Stomach (tissue), 19 donors: ENCODE measurements at places on chromosomes 16 and 17. TPM values are rescaled to one million over a fixed set of nuclear protein-coding genes. Genes with fewer than 3 reads are reported as not detected.

- DNase-seq = no peak
Observed at GRCh38 chr16:29000019-29000418, 15.2 kb downstream of the LAT start.

The C17orf113 gene
- polyA plus RNA-seq = 0.68 TPM

The LYRM9 gene
- polyA plus RNA-seq = 8.6 TPM

DNA sequence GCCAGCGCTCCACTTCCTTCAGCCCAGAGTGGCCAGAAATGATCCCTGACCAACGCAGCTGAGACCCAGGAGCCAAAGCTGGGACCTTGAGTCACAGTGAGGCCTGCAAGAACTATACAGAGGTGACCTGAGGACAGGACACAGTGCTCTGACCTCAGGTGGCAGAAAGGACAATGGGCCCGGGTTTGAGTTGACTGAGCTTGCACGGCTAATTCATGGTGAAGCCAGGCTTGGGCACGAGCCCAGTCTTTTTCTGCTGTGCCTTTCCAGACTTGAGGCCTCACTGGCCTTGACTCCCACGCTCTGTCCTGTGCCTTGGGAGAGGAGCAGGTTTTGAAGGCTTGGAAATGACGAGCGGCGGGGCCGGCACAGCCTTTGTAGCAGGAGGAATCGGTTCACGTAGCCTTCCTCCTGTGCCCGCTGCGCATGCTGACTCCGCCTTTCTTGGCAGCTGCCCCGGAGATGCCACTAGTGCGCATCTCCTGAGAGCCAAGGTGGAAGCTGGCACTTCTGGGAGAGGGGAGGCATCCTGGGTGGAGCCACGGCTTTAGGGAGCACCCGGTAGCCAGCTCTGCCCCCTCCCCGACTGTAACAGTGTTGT is 34.9 kb downstream of the NDEL1 start:
- DNase-seq = no peak

The KCNH6 gene
- 0.31 TPM for polyA plus RNA-seq

DNA sequence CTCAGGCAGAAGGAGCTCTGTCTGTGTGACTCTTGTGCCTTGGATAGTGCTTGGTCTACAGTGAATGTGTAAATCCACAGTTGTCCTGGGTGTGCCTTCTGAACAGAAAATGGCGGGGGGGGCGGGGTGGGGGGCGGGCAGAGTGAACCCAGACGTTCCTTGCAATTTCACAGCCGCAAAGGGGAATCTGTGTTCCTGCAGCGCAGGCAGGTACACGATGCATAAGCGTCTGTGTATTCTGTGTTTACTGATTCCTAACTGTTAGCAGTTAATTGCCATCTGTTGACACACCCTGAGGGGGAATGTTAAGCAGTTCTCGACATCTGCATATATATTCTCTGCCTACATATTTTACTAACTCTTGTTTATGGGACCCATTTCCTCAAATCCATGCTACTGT is 123.5 kb upstream of the ZFHX3 start:
- no peak for DNase-seq

The TXNL4B gene
- polyA plus RNA-seq = 6.4 TPM

The AHSP gene
- not detected for polyA plus RNA-seq

DNA sequence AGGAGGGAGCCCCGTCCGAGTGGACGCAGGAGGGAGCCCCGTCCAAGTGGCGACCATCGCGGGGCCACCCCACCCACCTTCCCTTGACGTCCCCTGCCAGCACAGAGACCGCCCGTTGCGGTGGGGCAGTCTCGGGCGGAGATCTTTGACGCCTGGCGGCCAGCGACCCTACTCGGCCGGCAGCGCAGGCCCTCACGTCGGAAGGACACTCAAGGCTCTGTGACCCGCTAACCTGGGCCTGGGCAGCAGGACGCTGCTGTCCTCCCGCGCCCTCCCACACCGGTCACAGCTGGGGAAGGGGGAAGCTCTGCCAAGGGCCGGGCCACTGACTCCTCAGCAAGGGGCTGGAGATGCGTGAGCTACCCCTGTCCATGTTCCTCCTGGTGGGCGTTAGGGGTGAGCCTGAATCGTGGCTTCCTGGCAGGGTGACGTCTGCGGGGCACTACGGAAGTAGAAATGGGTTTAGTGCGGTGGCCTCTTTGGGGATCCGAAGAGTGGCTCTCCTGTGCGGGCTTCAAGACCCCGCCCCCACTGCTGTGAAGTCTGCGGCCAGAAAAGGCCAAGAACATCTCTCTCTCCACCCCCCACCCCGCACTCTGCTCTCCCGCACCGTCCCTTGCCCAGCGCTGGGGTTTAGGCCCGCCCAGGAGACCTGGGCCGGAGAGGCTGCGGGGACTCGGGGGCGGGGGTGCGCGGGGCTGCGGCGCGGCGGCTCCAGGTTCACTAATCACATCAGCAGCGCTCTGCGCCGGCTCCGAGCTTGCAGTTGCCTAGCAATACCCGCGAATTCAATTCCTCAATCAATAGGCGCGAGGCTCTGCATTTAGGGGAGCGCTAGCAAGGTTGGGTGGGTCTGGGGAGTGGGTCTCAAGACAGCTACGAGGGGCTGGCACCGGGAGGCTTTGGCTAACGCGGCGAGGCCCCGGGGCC is 5.8 kb downstream of the CBX8 start:
- no peak for DNase-seq

The EMP2 gene
- polyA plus RNA-seq = 11.7 TPM

The GPRC5B gene
- polyA plus RNA-seq = 16.3 TPM

- DNase-seq = peak; percentile 67
Observed at GRCh38 chr17:29588562-29589411, 661 bp downstream of the GIT1 start.

GRCh38 chr17:43020789-43021740 is 1.1 kb downstream of the VAT1 start:
- DNase-seq = peak; percentile 86

DNA sequence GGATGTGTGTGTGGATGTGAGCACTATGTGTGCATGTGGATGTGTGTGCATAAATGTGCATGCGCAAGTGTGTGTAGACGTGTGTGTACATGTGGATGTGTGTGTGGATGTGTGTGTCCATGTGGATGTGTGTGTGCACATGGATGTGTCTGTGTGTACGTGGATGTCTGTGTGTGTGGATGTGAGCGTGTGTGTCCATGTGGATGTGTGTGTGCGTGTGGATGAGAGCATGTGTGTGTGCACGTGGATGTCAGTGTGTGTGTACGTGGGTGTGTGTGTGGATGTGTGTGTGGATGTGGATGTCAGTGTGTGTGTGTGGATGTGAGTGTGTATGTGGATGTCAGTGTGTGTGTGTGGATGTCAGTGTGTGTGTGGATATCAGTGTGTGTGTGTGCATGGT is 63.6 kb upstream of the DOC2B start:
- no peak for DNase-seq

GRCh38 chr16:1758923-1759322 is 12.4 kb downstream of the NME3 start:
- no peak for DNase-seq

The RCVRN gene
- not detected for polyA plus RNA-seq

The NLGN2 gene
- 1.8 TPM for polyA plus RNA-seq

DNA sequence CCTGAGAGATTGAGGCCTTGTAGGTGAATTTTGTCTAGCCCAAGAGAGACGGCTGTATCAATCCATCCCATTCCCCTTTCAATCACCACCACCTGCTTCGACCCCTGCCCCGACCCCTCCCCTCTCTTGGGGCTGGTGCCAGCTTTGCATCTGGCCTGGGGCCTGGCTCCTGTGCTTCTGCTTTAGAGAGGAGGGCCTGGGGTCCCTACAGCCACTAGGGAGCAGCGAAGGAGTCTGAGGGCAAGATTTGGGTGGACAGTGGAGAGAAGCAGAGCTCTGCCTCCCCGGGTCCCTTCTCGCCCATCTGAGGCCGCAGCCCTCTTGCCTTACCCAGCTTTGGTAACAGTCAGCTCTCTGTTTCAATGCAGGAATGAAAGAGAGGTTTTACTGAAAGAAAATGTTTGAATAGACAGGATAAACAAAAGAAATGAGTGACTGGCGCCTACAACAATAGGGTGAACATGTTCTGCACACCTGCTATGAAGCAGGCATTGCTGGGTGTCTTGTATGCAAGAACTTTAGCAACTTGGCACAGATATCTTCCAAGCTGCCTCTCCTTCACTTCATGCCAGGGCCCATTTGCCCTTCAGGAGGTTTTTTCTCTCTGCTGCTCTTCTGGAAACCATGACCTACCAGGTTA is 57.4 kb downstream of the SLC47A1 start:
- no peak for DNase-seq

GRCh38 chr17:57516290-57517230 is 228.5 kb downstream of the CCDC182 start:
- no peak for DNase-seq

The TBC1D3E gene
- polyA plus RNA-seq = not detected

- DNase-seq = no peak
Observed at GRCh38 chr16:65294165-65294564, 172.3 kb upstream of the CDH11 start.

GRCh38 chr17:49120166-49120565 is 12.4 kb upstream of the B4GALNT2 start:
- no peak for DNase-seq

The ABCC3 gene
- polyA plus RNA-seq = 23.9 TPM

- no peak for DNase-seq
Observed at GRCh38 chr17:48510381-48510760, 20.4 kb downstream of the HOXB1 start.

DNA sequence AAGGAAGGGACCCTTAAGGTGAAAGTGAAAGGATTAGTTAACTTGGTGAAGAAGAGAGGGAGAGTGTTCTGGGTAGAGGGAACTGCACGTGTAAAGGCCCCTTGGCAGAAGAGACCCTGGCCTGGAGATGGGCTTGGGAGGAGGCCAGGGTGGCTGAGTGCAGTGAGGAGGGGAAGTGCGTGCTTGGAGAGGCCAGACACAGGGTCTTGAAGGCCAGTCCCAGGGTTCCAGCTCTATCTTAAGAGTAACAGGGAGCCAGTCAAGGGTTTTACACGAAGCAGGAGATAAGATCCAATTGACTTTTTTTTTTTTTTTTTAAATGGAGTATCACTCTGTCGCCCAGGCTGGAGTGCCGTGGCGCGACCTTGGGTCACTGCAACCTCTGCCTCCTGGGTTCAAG is 15.2 kb upstream of the DOK4 start:
- DNase-seq = no peak

- DNase-seq = no peak
Observed at GRCh38 chr16:46937536-46937935, 35.9 kb downstream of the DNAJA2 start.

- DNase-seq = peak; percentile 77
Observed at GRCh38 chr16:3023415-3023668, 400 bp downstream of the HCFC1R1 start.

DNA sequence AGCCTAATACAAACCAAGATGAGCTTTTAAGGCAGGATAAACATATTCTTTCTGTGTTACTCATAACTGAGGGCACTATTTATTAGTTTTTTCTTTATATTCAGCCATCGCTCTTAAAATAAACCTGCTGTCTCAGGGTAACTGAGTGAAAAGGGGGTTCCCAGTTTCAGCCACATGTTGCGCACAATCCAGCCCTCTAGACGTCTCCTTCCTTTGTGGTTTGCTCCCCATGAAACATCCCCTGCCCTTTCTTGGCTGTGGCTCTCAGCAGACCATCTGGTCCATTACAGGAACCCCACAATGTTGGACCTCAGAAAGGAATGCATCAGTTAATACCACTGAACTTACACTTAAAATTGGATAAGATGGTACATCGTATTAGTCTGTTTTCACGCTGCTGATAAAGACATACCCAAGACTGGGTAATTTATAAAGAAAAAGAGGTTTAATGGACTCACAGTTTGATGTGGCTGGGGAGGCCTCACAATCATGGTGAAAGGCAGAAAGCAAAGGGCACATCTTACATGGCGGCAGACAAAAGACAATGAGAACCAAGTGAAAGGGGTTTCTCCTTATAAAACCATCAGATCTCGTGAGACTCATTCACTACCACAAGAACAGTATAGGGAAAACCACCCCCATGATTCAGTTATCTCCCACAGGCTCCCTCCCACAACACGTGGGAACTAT is 12.6 kb upstream of the IL21R start:
- no peak for DNase-seq

GRCh38 chr16:87041286-87041685 is 275.9 kb downstream of the C16orf95 start:
- no peak for DNase-seq

DNA sequence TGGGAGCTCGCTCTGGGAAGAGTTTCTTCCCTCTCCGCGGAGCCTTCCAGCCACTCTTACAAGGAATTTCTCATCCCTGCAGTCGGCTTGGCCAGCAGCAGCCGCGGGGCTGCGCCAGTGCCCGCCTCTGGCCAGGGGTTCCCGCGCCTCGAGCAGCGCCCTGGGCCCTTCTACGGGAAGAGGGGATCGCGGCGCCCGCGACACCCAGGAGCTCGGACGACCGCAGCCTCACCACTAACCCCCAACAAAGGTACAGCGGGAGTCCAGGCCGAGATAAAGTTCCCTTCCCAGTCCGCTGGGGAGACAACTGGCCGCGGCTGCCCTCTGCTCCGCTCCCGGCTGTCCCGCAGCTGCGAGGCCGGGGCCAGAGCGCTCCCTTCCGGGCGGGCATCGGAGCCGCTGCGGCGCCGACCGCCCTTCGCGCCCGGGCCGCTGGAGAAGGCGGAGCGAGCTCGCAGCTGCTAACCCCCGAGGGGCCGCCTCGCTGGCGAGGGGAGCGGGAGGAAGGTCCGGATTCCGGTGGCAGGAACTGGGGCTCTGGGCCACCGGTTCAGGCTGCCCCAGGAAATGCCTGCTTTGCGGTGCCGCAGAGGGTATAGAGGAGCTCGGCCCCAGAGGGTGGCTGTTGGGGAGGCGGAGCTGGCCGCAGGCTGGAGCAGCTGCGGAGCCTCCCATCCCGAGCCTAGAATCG is 3.6 kb upstream of the HS3ST3B1 start:
- peak; percentile 77 for DNase-seq

The TK1 gene
- polyA plus RNA-seq = 8.7 TPM

GRCh38 chr17:64042700-64043485 is 22.5 kb upstream of the ICAM2 start:
- DNase-seq = no peak

DNA sequence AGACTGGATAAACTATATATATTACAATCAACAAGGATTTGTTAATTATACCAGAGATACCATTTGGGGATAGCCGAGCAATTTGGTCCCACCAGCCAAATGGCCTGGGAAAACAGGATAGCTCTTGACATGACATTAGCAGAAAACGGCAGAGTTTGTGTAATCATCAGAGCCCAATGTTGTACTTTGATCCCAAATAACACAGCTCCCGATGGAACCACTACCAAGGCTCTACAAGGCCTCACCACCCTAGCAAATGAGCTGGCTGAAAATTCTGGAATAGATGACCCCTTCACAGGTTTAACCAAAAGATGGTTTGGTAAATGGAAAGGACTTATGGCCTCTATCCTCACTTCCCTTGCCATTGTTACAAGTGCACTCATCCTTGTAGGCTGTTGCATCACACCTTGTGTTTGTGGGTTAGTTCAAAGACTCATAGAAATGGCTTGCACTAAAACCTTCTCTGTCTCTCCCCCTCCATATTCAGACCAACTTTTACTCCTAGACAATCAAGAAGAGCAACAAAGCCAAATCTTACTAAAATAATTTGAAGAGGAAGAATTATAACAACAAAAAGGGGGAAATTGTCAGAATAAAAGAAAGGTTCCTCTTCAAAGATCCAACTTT is 9.5 kb downstream of the TXNL4B start:
- DNase-seq = no peak

The CSH2 gene
- polyA plus RNA-seq = not detected

DNA sequence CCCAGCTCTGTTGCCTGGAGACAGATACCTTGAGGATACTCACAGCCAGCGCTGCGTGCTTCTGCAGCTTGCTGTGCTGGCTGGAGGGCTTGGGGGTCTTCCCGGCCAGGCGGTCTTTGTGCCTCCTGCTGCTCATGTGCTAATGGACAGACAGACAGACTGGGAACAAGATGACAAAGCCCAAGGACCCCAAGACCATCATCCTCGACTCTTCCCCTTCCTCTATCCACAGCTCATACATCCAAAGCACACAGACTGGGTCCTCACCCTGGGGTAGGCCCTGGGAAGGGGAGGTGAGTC is 7.7 kb downstream of the NKIRAS2 start:
- DNase-seq = no peak

The C16orf90 gene
- not detected for polyA plus RNA-seq
